Stimulated activated CD8-positive, alpha-beta memory T cell treated with anti-CD3 and anti-CD28 coated beads, Interleukin-12 subunit alpha, Interleukin-12 subunit beta, amount 100 ng/mL, for 1 hour (primary cell): ENCODE measurements at places on chromosomes 6 and 20.

DNA sequence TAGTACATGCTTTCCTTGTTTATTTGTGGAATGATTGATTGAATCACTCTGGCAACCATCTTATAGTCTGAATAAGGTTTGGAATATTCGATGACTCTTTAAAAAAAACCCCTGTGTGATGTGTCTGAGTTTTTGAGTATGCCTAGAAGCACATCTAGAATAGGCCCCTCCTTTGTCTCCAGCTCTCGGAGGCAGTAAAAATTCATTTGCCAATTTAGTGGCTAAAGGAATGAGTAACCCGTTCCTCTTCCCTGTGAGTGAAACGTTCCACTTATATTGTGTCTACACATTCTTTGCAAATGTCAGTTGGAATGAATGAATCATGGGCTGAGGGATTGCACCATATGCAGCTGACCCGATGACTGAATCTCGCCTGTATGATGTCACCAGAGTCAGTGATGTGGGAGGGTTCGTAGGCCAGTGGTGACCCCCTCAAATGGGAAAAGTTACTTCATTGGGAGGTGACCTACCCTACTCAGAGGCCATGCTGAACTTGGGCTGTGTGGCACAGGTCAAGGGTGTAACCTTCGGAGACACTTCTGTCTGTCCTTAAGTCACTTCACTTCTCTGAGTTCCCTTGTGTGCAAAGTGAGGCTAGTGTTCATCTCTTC lies 21.6 kb downstream of the MOCS3 start:
- DNase-seq: no peak

- DNase-seq: no peak
These were observed 12.4 kb upstream of the TFAP2C start for GRCh38 chr20:56616716-56617115.

GRCh38 chr6:44049163-44049988 lies 77.9 kb downstream of the MRPL14 start:
- no peak for DNase-seq

GRCh38 chr6:105346052-105346451 lies 56.8 kb downstream of the PREP start:
- no peak for DNase-seq

GRCh38 chr6:136365776-136366354 lies 76.2 kb upstream of the BCLAF1 start:
- DNase-seq: no peak

DNA sequence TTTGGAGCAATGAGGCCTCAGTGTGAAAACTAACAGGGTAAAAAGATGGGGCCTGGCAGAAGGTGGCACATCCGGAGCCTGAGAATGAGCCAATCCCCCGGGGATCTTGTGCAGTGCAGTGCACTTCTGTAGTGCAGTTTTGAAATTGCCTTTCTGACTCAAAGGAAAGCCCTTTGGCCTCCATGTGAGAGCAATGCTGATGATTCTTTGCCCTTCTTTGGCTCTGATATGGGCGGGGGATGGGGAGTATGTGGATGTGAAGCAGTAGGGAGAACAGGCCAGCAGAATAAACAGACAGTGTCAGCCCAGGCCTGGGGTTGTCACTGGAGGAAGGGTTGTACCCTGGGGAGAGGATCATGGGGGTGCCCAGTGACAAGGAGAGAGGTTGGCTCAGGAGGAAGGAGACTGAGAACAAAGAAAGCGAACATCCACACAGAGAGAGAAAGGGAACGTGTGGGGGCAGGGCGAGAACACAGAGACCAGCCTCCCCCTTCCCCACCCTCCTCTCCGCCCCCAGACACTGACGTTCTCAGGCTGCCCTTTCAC lies 351.2 kb downstream of the CDC5L start:
- no peak for DNase-seq

DNA sequence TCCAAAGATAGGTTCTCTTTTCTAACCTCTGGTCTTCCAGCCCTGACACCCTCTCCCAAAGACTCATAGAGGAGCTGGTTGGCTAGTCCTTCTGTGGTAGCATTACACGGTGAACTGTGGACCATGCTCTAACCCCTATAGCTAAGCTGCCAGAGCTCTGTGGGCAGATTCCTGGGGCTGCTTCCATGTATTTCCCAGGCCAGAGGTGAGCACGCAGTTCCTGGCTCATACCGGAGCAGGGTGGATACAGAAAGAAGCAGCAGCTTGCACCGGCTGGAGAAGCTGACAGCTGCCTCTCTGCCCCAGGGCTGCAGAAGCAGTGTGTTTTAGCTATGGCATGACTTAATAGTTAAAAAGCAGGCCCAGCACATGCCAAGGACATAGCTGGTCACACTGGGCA lies 84.1 kb upstream of the FOXP4 start:
- DNase-seq: no peak
